ENCODE measurements at places on chromosomes 12 and 14. TPM values are rescaled to one million over a fixed set of nuclear protein-coding genes. Genes with fewer than 3 reads are reported as not detected.

DNA sequence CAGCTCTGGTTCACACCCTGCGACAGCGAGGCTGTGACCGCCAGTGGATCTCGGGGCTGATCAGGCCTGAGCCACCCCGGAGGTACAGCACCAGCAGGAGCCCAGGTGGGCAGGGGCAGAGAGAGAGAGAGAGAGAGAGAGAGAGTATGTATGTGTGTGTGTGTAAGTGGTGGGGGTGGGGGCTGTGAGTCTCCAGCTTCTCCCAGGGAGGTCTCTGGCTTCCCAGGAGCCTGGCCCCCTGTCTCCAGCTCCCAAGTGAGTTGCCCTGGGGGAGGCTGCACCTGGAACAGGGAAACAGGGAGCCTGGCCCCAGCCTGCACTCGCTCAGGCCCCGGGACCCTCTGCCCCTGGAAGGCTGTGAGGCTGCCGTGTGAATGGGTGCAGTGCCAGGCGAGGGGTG lies 2.0 kb downstream of the C14orf180 start:
- DNase-seq, result no peak

- peak; percentile 43 for DNase-seq
Measured at GRCh38 chr14:100736269-100737180, 9.8 kb downstream of the DLK1 start.

GRCh38 chr14:63203618-63204406 lies 431 bp upstream of the RHOJ start:
- DNase-seq, result peak; percentile 54

ZC2HC1C gene
- total RNA-seq, result 2.6 TPM

MGST1 gene
- 310 TPM for total RNA-seq
